ENCODE measurements at places on chromosomes 13 and 19.

GRCh38 chr19:18153556-18154134 is 682 bp downstream of the PIK3R2 start:
- H3K36me3 ChIP-seq: no peaks in the 10 kb centered on the region
- DNase-seq: peak; percentile 41
- peaks cover 16% of the 10 kb centered on the region for H3K4me1 ChIP-seq
- H3K27me3 ChIP-seq: no peaks in the 10 kb centered on the region
- peak overlapping the region; percentile 82 for H3K4me3 ChIP-seq

DNA sequence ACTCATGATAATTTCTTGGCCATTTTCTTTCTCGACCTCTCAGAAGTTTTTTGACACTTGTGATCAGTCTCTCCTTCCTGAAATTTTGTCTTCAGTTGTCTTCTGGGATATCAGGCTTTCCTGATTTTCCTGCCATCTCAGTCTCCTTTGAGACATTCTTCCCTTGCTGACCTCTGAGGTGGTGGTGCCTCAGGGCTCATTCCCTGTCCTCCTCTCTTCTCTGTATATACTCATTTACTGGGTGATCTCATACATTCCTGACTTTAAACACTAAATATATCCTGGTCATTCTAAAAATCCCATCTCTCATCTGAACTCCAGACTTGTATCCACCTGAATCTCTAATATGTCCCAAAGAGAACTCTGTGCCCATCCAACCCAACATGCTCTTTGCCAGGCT is 31.3 kb upstream of the STARD13 start:
- H3K4me1 ChIP-seq: no peaks in the 10 kb centered on the region
- no peak overlapping the region for H3K27ac ChIP-seq
- H3K4me3 ChIP-seq: no peak overlapping the region
- no peaks in the 10 kb centered on the region for H3K27me3 ChIP-seq

DNA sequence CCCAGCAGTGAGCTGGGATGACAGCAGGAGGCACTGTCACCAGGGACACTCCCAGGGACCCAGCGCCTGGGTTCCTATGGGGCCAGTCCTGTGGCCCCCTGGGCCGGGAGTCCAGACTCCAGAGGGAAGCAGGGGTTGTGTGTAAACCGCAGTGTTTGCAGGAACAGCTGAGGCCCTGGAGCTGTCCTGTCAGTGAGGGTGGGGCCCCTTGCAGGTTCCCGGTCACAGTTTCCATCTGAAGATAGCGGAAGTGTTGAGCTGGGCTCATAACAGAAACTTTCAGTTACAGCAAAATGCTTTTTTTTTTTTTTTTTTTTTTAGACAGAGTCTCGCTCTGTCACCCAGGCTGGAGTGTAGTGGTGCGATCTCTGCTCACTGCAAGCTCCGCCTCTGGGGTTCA is 17.7 kb upstream of the CSNK1G2 start:
- no peak overlapping the region for H3K27ac ChIP-seq
- no peak overlapping the region for H3K4me3 ChIP-seq
- no peaks in the 10 kb centered on the region for H3K36me3 ChIP-seq
- no peak for DNase-seq
- no peaks in the 10 kb centered on the region for H3K4me1 ChIP-seq

GRCh38 chr19:23116802-23117571 is at the start of gene ZNF730:
Gene ZNF730 (plus strand): TSS chr19:23117025. CDS start chr19:23117174, 149 bp downstream.
- no peak within 1 kb of the TSS for H3K4me3 ChIP-seq
- H3K27ac ChIP-seq: no peak within 1 kb of the TSS
- H3K27me3 ChIP-seq: no peaks in the 10 kb centered on the region
- H3K4me1 ChIP-seq: no peaks in the 10 kb centered on the region
- no peaks in the 10 kb centered on the region for H3K36me3 ChIP-seq
- DNase-seq: peak; percentile 14

- no peak overlapping the region for H3K27ac ChIP-seq
- no peak for DNase-seq
- H3K36me3 ChIP-seq: no peaks in the 10 kb centered on the region
- H3K4me3 ChIP-seq: no peak overlapping the region
Observed at GRCh38 chr19:12513531-12514061, 29.0 kb upstream of the ZNF709 start.

- no peaks in the 10 kb centered on the region for H3K4me1 ChIP-seq
- no peak overlapping the region for H3K4me3 ChIP-seq
- no peak overlapping the region for H3K27ac ChIP-seq
- no peaks in the 10 kb centered on the region for H3K36me3 ChIP-seq
Observed at GRCh38 chr13:33963895-33964294, 145.9 kb downstream of the RFC3 start.

- DNase-seq: no peak
- no peaks in the 10 kb centered on the region for H3K27me3 ChIP-seq
- no peak overlapping the region for H3K4me3 ChIP-seq
- H3K4me1 ChIP-seq: no peaks in the 10 kb centered on the region
- peaks cover 17% of the 10 kb centered on the region for H3K36me3 ChIP-seq
- H3K27ac ChIP-seq: no peak overlapping the region
Observed at GRCh38 chr19:46834121-46834520, 16.5 kb downstream of the AP2S1 start.

GRCh38 chr19:275958-276646 is 15.1 kb downstream of the PLPP2 start:
- H3K4me3 ChIP-seq: no peak overlapping the region
- H3K36me3 ChIP-seq: no peaks in the 10 kb centered on the region
- no peak for DNase-seq
- no peak overlapping the region for H3K27ac ChIP-seq
- no peaks in the 10 kb centered on the region for H3K27me3 ChIP-seq
- H3K4me1 ChIP-seq: no peaks in the 10 kb centered on the region

GRCh38 chr19:45380107-45380506 is 9.7 kb upstream of the ERCC2 start:
- H3K36me3 ChIP-seq: no peaks in the 10 kb centered on the region
- no peak overlapping the region for H3K27ac ChIP-seq
- DNase-seq: no peak

GRCh38 chr19:35717665-35718344 is at the start of gene KMT2B:
Gene KMT2B (plus strand): TSS chr19:35718003. CDS start chr19:35718019, 16 bp downstream.
- peaks cover 46% of the 10 kb centered on the region for H3K4me1 ChIP-seq
- peaks cover 30% of the 10 kb centered on the region for H3K36me3 ChIP-seq
- peak; percentile 90 for DNase-seq
- no peaks in the 10 kb centered on the region for H3K27me3 ChIP-seq
- H3K4me3 ChIP-seq: peak within 1 kb of the TSS; percentile 84
- peak within 1 kb of the TSS; percentile 80 for H3K27ac ChIP-seq
